IgD-negative memory B cell (primary cell): ENCODE measurements at places on chromosomes 3 and 15. TPM values are rescaled to one million over a fixed set of nuclear protein-coding genes. Genes with fewer than 3 reads are reported as not detected.

The ADPRH gene
- 29.2 TPM for polyA plus RNA-seq

The RNU5B-1 gene
- polyA plus RNA-seq = not detected

The SHC4 gene
- polyA plus RNA-seq = not detected

The HDAC11 gene
- polyA plus RNA-seq = 1.3 TPM

The PLA1A gene
- not detected for polyA plus RNA-seq

The IL16 gene
- 301 TPM for polyA plus RNA-seq

The PODXL2 gene
- 9.1 TPM for polyA plus RNA-seq

The CEMIP gene
- not detected for polyA plus RNA-seq

The CDC25A gene
- not detected for polyA plus RNA-seq

The BSN gene
- 0.05 TPM for polyA plus RNA-seq

The SCAP gene
- polyA plus RNA-seq = 38.7 TPM

The SLC12A8 gene
- not detected for polyA plus RNA-seq

The REC114 gene
- not detected for polyA plus RNA-seq

The GAP43 gene
- polyA plus RNA-seq = not detected

The GATM gene
- 17.8 TPM for polyA plus RNA-seq

The CNTN6 gene
- not detected for polyA plus RNA-seq

The DUOX2 gene
- polyA plus RNA-seq = not detected

The CORO2B gene
- polyA plus RNA-seq = 0.94 TPM

The TLR9 gene
- polyA plus RNA-seq = 10.4 TPM
